ENCODE measurements at places on chromosomes 1 and 21.

- H3K4me3 ChIP-seq = no peak overlapping the region
- H3K27me3 ChIP-seq = no peaks in the 10 kb centered on the region
- H3K4me1 ChIP-seq = peaks cover 9% of the 10 kb centered on the region
These were observed 354.9 kb upstream of the PLXNA2 start for GRCh38 chr1:208599063-208599462.

GRCh38 chr1:183302452-183303322, 115.5 kb downstream of the NMNAT2 start:
- peaks cover 3% of the 10 kb centered on the region for H3K4me1 ChIP-seq
- no peak for DNase-seq
- H3K27ac ChIP-seq = no peak overlapping the region
- H3K27me3 ChIP-seq = no peaks in the 10 kb centered on the region
- H3K36me3 ChIP-seq = no peaks in the 10 kb centered on the region
- no peak overlapping the region for H3K4me3 ChIP-seq

GRCh38 chr1:219917851-219918466, 10.4 kb downstream of the SLC30A10 start:
- no peaks in the 10 kb centered on the region for H3K27me3 ChIP-seq
- H3K27ac ChIP-seq = no peak overlapping the region
- H3K4me3 ChIP-seq = no peak overlapping the region
- DNase-seq = no peak

GRCh38 chr1:199508653-199509052, 518.9 kb upstream of the NR5A2 start:
- no peaks in the 10 kb centered on the region for H3K27me3 ChIP-seq
- no peak for DNase-seq
- no peak overlapping the region for H3K4me3 ChIP-seq
- no peaks in the 10 kb centered on the region for H3K36me3 ChIP-seq
- 0 out of 2 replicates have a peak, but pooled peaks cover 1% of the 10 kb centered on the region for H3K4me1 ChIP-seq

DNA sequence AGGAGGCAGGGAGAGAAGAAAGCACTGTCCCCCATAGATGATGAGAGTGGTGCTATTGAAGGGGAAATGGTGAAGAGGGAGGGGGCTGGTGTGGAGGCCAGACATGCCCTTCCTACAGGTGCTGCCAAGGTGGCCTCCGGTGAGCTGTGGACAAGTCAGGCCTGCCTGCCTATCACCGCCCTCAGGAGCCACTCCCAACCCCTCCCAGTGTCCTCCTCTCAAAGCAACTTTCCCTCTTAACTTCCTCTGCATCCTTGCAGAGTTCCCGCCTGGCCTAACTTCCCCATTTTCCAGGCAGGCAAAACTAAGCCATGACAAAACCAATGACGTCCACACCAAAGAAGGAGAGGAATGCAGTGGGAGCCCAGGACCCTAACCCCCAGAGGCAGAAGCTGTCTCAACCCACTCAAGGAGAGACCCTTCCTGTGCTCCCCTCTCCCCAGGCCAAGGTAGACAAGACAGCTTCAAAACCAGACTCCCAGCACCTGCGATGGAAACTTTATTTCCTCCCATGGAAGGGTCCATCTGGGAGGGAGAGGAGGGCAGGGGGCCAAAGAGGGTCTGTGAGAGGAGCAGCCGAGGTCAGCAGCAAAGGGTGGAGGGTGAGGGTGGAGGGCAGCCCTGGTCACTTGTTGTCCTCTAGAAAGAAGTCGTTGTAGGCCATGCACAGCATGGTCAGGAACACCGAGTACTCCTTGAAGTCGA, 1.0 kb upstream of the S100A6 start:
- peaks cover 13% of the 10 kb centered on the region for H3K4me1 ChIP-seq
- DNase-seq = no peak
- no peak overlapping the region for H3K4me3 ChIP-seq
- no peaks in the 10 kb centered on the region for H3K27me3 ChIP-seq
- no peak overlapping the region for H3K27ac ChIP-seq

GRCh38 chr1:229759037-229759435, 133.0 kb downstream of the URB2 start:
- H3K4me1 ChIP-seq = no peaks in the 10 kb centered on the region
- no peak overlapping the region for H3K27ac ChIP-seq
- no peak for DNase-seq
- no peaks in the 10 kb centered on the region for H3K27me3 ChIP-seq
- H3K4me3 ChIP-seq = no peak overlapping the region
- no peaks in the 10 kb centered on the region for H3K36me3 ChIP-seq

- no peaks in the 10 kb centered on the region for H3K27me3 ChIP-seq
- H3K4me3 ChIP-seq = no peak overlapping the region
- H3K36me3 ChIP-seq = no peaks in the 10 kb centered on the region
- no peak for DNase-seq
- H3K27ac ChIP-seq = no peak overlapping the region
These were observed 8.3 kb downstream of the CFHR2 start for GRCh38 chr1:196951711-196952394.

- no peak for DNase-seq
- no peaks in the 10 kb centered on the region for H3K4me1 ChIP-seq
- H3K36me3 ChIP-seq = no peaks in the 10 kb centered on the region
- H3K27me3 ChIP-seq = no peaks in the 10 kb centered on the region
- no peak overlapping the region for H3K27ac ChIP-seq
- H3K4me3 ChIP-seq = no peak overlapping the region
These were observed 141.6 kb upstream of the SLC45A1 start for GRCh38 chr1:8176279-8176678.

DNA sequence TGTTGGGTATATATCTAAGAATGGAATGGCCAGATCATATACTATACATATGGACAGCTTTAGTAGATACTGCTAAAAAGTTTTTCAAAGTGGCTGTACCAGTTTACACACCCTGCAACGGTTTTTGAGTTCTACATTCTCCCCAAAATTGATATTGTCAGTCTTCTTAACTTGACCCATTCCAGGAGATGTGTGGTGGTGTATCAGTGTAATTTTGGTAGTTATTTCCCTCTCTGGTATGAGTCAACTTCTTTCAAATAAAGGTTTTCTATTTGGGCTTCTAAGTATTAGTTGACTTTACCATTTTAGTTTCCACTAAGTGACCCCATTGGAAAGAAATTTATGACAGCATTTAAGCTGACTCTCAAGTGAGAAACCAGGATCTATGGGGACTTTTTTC, 29.2 kb downstream of the INKA2 start:
- no peaks in the 10 kb centered on the region for H3K27me3 ChIP-seq
- H3K4me1 ChIP-seq = no peaks in the 10 kb centered on the region
- no peak overlapping the region for H3K4me3 ChIP-seq
- no peaks in the 10 kb centered on the region for H3K36me3 ChIP-seq
- DNase-seq = no peak

GRCh38 chr1:153346077-153346723, 2.4 kb downstream of the PGLYRP4 start:
- DNase-seq = no peak
- H3K36me3 ChIP-seq = no peaks in the 10 kb centered on the region
- H3K27ac ChIP-seq = no peak overlapping the region
- H3K4me3 ChIP-seq = no peak overlapping the region
- H3K4me1 ChIP-seq = no peaks in the 10 kb centered on the region
- H3K27me3 ChIP-seq = no peaks in the 10 kb centered on the region

GRCh38 chr1:119323216-119323982, 45.2 kb upstream of the HAO2 start:
- H3K36me3 ChIP-seq = no peaks in the 10 kb centered on the region
- no peak overlapping the region for H3K27ac ChIP-seq
- no peak for DNase-seq
- peaks cover 3% of the 10 kb centered on the region for H3K4me1 ChIP-seq

DNA sequence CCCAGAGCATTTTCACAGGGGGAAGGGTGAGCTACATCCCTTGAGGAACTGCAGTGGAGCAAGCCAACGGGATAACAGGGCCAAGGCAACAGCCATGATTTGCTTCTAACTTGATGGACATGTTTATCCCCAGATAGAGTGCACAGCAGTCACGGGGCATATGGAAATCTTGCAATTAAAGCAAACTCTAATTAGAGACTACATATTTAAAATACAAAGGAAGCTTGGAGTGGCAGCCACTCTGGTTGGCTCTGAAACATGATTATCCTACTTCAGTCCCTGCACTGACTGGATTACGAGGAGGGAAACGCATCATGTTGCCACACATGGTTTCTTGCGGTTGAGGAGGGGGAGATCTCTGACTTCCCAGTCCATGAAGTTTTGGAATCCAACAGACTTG, 60.8 kb downstream of the BEND5 start:
- H3K4me3 ChIP-seq = no peak overlapping the region
- no peak overlapping the region for H3K27ac ChIP-seq
- DNase-seq = no peak
- no peaks in the 10 kb centered on the region for H3K27me3 ChIP-seq

All from iPS DF 6.9 (cell line).